ENCODE measurements at places on chromosomes 16 and 17.

DNA sequence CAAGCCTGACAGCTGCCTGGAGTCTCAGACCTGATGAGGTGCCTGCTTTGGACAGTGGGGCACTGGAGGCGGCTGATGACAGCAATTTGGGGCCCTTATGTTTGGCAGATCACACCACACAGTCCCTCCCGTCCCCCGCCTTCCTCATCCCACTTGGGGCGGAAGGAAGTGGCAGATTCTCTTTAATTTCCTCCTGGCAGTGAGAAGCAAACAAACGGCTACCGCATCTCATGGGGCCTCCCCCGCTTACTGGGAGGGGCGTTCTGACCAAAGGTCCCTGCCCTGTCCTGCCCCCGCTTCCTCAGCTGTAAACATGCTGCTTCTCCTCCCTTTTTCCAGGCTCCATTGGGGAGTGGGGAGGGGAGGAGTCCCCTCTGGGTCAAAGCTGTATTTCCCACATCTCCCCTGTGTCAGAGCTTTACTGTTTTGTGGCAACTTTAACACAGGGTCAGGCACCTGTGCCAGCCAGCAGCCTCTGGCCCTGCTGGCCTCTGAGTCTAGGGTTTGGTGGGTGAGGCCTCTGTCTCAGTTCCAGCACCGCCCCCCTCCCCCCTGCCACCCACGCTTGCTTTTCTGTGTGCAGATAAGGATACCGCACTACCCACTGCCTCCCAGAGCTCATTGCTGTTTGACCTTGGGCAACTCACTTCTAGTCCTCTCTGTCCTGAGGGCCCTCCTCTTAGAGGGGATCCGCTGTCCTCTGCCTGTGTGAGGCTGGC is 5.4 kb upstream of the NFATC3 start:
- no peak for DNase-seq

- peak; percentile 30 for DNase-seq
These were observed 9.5 kb downstream of the XPO6 start for GRCh38 chr16:28202147-28202746.

GRCh38 chr17:41835800-41836549 is at the start of gene NT5C3B:
NT5C3B (minus strand) TSS chr17:41836232; CDS start chr17:41836193, 39 bp downstream.
- DNase-seq, result peak; percentile 66

DNA sequence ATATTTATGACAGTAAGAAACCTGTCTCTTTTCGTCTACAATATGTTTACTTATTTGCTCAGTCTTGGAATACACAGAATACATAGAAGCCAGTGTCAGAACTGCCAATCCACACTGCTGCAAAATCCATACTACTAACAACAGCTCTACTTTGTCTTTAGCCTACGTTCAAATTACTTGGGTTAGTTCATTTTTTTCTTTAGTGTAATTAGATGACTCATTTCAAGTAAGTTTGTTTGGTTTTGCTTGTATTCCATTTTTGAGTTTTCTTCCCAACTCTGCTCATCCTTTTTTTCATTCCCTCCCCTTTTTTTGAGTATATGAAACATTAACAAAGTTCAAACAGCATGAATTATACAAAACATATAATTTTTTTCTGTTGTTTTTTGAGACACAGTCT is 16.9 kb downstream of the CMC2 start:
- DNase-seq, result no peak

DNA sequence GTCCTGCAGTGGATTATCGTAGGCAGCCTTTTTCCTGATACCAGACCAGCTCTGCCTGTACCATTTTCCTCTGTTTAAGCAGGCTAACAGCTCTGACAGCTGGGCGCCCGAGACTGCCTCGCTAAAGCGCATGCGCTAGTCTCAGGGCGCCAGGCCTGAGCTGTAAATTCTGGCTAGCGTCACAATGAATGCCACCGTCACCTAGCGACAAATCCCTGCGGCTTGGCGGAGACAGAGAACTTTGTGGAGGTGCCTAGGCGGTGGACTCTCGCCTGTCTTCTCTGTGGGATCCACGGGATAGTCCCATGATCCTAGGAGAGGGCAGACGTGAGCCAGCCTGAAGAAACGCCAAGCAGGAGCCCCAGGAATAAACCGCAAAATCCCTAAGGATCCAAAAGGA is 573.9 kb downstream of the KCNJ18 start:
- no peak for DNase-seq

Data from ACHN (cell line).